ENCODE measurements at places on chromosomes 12 and 14.
A peak's percentile ranks its signal among the peaks of the same experiment; 100 is the strongest.

DNA sequence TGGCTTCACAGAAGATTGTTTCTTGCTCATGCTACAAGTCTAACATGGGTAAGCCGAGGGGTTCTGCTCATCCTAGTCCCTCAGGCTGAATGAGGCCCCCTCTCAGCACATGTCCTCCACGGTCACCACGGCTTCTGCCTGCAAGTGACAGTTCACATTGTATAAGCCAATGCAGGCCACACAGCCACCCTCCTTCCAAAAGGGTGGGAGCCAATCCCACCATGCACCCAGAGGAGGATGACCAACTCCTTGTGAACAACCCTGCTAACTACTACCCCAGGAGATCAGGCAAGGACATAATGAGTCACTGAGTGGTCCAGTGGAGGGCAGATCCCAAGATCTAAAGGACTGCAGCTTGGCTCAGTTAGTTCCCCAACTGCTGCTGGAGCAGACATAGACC is 6.1 kb downstream of the SPRING1 start:
- no peak for DNase-seq

DNA sequence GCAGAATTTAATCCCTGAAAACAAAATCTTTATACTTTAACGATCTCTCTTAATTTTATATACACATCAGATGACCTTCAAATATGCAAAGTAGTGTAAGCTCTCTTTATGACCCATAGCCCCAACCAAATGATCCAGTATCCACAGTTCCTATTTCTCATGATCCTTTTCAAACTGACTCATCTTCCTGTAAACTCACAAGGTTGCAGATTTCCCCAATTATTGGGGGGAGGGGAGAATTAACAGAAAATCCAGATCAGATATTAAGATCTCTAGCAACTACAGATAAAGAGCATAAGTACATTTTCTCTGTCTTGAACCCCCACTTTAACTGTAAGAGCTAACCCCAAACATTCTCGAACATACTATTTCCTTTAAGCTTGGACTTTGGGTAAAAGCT is 12.5 kb downstream of the GNS start:
- no peak for DNase-seq

GRCh38 chr14:79011091-79011919 is 841.1 kb downstream of the NRXN3 start:
- no peak for DNase-seq

- DNase-seq, result no peak
Measured at GRCh38 chr12:131375972-131376345, 334.9 kb upstream of the SFSWAP start.

- DNase-seq, result no peak
Measured at GRCh38 chr12:46259071-46259470, 9.8 kb downstream of the SLC38A1 start.

- DNase-seq, result peak; percentile 78
Measured at GRCh38 chr14:23071244-23071920, 14.1 kb upstream of the CDH24 start.

DNA sequence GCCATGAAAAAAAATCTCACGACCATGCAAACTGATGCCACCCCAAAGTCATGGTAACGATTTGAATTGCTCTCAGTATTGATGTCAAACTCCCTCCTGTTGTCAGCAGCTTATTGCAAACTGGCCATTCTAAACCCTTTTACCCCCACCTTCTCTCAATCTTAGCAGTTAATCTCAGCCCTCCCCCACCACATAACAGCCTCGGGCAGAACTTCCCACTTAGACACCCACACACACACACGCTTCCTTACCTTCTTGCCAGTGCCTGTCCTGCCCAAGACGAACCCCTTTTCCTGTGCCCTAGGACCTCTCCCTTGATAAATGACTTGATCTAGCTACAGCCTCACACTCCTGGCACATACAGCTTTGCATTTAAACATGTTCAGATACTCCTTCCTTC is 56.6 kb downstream of the GPATCH2L start:
- DNase-seq, result no peak

DNA sequence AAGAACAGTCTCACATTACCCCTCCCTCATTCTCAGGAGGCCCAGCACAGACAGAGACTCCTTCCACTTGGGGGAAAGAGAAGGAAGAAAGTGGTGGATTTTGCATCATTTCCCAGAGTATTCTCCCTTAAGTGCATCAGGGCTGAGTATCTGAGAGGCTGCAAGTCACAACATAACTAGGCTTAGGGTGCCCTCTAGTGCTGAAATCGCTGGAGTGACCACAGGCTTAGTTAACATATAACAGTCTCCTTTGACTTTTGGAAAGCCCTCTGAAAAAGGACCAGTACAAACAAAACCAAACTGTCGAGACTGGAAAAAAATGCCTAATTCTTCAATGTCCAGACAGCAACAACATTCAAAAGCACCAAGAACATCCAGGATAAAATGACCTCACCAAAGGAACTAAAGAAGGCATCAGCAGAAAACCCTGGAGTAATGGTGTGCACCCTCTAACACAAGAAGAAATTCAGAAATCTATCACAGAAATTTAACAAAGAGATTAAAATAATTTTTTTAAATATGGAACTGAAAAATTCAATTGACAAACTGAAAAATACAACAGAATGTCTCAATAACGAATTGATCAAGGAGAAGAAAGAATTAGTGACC is 412.3 kb downstream of the RPS29 start:
- no peak for DNase-seq

GRCh38 chr12:120495186-120495730 is 655 bp upstream of the DYNLL1 start:
- no peak for DNase-seq

DNA sequence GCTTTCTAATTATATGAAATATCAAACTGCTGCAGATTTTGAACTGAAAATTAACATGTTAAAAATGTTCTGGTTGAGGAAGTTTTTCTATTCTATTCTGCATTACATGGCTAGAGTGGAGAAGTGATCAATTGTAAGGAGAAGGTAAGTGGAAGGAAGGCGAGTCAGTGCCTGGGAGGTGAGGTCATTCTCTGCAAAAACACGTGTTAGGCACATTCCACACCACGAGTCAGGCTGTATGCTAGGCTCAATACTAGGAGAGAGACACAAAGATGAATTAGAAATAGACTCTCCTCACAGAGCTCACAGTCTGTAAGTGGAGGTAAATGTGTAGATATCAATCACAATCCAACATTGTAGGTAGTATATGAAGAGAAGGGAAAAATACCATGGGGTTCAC is 194.1 kb downstream of the NOVA1 start:
- DNase-seq, result no peak

DNA sequence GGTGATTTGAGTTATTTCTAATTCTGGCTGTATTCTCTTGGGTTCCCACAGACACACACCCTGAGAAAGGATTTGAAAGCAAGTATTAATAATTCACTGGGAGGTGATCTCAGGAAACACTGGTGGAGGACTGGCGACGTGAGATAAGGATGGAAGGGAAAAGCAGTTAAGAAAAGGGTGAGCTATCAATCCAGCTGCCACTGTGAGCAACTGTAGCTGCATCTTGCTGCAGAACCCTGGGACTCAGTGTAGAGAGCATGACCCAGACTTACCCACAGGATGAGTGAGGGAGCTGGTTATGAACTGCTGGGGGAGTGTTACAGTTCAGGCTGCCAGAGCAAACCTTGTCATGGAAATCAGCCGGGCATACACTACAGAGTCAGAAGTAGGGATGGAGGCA is 71.9 kb downstream of the RESF1 start:
- no peak for DNase-seq

GRCh38 chr12:28750946-28751685 is 398.0 kb upstream of the FAR2 start:
- no peak for DNase-seq

- DNase-seq, result no peak
Measured at GRCh38 chr14:31893221-31893757, 183.8 kb upstream of the ARHGAP5 start.

DNA sequence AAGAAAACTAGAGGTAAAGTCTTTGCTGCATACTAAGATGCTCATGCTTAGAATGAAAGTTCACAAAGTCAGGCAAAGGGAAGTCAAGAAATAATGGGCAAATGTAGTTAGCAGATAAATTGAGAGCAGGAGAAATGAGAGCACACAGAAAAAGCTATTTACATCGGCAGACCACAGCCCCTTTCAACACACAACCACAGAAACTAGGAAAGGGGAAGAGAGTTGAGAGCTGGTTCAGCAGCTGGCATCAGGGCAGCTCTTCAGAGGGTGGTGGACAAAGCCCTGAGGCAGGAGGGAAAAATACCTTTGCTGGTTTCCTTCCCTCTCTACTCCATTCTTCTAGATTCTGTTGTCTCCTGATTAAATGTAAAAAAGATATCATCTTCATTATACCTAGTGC is 95.4 kb upstream of the ANO4 start:
- DNase-seq, result no peak

DNA sequence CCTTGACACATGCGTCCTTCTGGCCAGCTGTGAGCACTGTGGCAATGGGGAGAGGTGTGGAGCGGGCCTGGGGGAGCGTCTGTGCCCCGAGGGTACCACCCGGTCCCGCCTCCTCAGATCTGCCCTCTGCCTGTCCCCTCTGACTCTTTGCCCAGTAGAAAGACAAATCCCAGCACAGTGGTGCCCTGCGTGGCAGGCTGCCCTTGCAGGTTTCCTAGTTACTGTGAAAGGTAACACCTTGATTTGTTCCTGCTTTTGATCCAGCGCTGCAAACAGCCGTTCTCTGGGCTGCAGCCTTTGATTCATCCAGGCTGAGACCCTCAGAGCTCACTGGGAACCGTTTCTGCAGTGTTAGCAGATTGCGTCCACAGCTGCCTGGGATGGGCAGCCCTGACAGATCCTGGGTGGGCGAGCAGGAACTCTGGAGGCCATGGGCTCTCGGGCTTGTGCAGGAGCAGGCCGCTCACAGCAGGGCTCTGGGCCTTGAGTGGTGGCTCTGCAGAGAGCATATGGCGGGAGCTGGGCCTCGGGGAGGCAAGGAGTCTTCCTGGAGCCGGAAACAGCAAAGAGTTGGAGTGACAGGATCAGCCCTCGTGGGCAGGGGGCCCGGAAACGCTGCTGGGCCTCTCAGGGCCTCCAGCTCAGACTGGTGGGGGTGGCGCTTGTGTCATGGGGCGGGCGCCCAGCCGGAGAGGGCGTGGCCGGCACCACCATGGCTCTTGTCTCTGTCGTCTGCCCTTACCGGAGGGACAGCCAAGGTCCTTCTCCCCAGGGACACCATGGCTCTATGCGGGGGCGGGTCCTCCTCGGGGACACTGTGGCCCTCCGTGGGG is 16.6 kb downstream of the FBRSL1 start:
- DNase-seq, result no peak

Measured in GM18507 (cell line).